Hematopoietic multipotent progenitor cell treated with erythropoietin and hydrocortisone succinate and interleukin-3 and kit ligand, for 4 days (in vitro differentiated cells): ENCODE measurements at places on chromosomes 5 and 9.
A peak's percentile ranks its signal among the peaks of the same experiment; 100 is the strongest.

- DNase-seq = no peak
Observed at GRCh38 chr5:128490761-128491160, 47.3 kb downstream of the FBN2 start.

DNA sequence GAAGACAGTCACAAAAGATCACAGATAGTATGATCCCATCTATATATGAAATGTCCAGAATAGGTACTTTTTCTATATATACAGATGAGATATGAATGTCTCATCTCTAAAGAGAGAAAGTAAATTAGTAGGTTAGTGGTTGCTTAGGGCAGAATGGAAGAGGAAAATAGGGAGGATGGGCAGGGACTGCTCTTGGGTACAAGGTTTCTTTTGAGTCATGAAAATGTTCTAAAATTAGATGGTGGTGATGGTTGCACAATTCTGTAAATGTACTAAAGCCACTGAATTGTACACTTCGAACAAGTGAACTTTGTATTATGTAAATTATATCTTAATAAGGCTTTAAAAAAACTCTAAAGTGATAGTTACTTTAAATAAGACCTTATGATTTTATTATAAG is 59.6 kb upstream of the GRAMD2B start:
- no peak for DNase-seq

- DNase-seq = peak; percentile 30
Observed at GRCh38 chr9:12774861-12775678, at the start of gene LURAP1L. Gene LURAP1L, plus strand, starts transcription at chr9:12775020. Its CDS starts 696 bp downstream, at chr9:12775716.

DNA sequence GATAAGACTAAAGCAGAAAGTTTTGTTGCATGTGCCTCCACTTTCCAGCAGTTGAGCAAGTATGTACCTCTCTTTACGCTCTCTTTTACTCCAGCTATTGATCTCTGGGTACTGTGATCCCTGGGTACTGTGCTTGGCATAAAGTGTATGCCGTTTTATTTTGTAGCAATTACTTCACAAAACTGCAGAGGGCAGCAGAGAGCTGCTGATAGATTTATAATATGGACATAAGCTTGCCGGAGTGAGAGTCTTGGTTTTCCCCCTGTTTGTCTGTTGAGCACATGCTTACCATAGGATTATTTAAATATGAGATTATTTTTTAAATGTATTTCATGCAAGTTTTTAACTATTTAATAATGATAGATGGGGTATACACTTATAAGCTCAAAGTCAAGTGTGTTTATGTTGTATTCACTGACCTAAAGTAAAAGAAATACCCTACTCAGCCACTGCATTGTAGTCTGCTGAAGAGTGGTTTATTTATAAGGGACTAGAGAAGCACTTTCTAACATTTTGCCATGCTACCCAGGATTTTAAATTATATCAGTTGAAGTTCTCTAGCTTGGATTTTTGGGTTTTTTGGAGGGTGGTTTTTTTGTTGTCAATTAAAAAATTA is 13.0 kb downstream of the TTC1 start:
- peak; percentile 86 for DNase-seq

GRCh38 chr5:133242221-133242835 is 190.5 kb downstream of the HSPA4 start:
- DNase-seq = no peak

DNA sequence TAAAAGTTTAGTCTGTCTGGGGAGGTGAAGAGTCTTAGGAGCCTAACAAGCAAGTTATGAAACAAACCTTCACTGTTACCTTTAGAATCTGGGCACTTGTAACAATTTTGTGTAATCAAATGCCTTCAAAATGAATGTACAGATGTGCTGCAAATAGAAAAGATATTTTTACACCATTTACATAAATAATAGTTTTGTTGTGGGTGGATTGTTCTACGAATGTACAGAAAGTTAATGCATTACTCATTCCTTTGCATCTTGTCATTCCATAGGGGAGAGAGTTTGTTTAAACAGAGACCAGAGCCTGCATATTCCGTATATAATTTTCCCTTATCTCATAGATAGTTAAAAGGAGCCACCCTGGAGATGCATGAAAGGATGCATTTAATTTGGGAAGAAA is 576.9 kb upstream of the SGCD start:
- DNase-seq = no peak

GRCh38 chr9:93598647-93599241 is 22.4 kb downstream of the PHF2 start:
- DNase-seq = no peak

GRCh38 chr9:120259100-120259499 is 320.9 kb downstream of the CDK5RAP2 start:
- DNase-seq = no peak

- no peak for DNase-seq
Observed at GRCh38 chr5:92704590-92704989, 876.4 kb downstream of the NR2F1-AS1 start.
